Stimulated activated CD8-positive, alpha-beta memory T cell treated with anti-CD3 and anti-CD28 coated beads, Interleukin-15, amount 100 ng/mL, for 48 hours (primary cell): ENCODE measurements at places on chromosomes 6 and 20.

- DNase-seq: no peak
These were observed 1162.8 kb upstream of the CITED2 start for GRCh38 chr6:140537211-140537610.

GRCh38 chr6:53961679-53962370, 149.4 kb upstream of the MLIP start:
- no peak for DNase-seq

DNA sequence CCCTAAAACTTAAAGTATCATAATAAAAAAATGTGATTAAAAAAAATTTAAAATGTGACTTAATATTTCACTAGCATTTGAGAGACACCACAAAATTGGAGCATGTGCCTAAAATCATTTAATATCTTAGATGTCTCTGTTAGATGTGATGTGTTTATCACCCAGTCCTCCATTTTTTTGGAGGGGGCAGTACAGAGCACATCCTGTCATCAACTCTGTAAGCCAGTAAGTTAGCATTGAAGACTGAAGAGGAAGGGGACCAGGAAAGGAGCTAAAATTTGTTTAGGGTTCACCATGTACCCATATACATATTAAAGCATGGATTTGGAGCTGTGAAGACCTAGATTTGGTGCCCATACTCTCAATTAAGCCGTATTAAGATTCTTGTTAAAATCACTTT, 30.7 kb upstream of the ADIG start:
- no peak for DNase-seq

DNA sequence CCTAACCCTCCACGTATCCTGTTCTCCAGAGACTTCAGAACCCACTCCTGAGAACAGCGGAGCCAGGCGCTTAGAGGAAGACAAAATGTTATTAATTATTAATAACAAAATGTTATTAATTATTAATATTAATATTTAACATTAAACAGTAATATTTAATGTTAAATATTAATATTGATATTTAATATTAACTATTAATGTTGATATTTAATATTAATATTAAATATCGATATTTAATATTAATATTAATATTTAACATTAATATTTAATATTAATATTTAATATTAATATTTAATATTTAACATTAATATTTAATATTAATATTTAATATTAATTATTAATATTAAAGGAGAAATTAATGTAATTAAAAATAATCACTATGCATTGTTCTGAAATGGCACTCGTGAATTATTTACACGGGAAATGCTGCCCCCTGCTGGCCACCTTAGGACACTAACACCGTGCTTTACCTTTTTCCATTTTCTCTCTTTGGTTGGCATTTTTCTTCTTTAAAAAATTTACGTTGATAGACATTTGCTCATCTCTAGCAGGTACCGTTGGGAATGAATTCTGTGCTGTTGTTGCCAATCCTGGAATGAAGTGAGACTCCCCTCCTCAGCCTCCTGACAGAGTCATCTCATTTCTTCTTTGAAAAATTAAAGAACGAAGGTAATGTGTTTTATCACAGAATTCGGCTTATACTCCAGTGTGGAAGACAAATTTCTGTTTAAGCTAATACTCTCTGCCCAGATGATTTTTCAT, 7.5 kb upstream of the GGTLC1 start:
- DNase-seq: peak; percentile 10

DNA sequence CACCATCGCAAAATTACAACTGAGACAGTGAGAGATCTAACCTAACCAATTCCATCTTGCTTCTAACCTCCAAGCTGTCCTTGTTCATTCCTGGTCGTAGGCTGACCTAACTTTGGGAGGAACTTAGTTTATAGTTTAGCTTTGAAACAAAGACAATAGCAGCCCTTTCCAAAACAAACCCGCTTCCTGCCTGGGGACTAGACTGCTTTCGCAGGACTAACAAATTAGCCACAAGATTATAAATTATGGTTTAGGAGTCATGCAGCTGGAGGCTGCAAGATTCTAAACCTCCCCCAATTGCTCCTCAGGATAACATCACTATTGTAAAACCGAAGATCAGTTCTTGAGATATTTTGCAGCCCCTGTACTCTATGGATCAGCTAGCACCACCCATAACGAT, 63.2 kb downstream of the TRIM27 start:
- DNase-seq: no peak

GRCh38 chr6:22322103-22323030, 25.5 kb upstream of the PRL start:
- DNase-seq: no peak

DNA sequence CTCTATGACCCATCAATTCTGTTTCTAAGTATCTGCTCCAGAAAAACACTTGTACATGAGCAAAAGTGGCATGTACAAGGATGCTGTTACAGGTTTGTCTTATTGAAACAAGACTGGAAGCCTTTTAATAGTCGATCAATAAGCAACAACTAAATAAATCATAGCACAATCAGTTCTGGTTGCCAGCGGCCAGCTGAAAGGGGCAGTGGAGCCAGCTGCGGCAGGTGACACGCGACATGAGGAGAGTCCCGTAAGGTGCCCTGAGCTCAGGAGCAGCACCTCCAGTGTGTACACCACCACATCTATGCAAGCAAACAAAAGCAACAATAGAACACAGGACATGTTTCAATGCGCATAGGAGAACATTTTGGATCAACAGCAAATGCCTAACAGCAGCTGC, 20.7 kb upstream of the NNAT start:
- DNase-seq: no peak

GRCh38 chr6:156914181-156914580, 137.0 kb downstream of the ARID1B start:
- DNase-seq: no peak

- DNase-seq: no peak
These were observed 10.1 kb downstream of the ALDH5A1 start for GRCh38 chr6:24504649-24505586.

DNA sequence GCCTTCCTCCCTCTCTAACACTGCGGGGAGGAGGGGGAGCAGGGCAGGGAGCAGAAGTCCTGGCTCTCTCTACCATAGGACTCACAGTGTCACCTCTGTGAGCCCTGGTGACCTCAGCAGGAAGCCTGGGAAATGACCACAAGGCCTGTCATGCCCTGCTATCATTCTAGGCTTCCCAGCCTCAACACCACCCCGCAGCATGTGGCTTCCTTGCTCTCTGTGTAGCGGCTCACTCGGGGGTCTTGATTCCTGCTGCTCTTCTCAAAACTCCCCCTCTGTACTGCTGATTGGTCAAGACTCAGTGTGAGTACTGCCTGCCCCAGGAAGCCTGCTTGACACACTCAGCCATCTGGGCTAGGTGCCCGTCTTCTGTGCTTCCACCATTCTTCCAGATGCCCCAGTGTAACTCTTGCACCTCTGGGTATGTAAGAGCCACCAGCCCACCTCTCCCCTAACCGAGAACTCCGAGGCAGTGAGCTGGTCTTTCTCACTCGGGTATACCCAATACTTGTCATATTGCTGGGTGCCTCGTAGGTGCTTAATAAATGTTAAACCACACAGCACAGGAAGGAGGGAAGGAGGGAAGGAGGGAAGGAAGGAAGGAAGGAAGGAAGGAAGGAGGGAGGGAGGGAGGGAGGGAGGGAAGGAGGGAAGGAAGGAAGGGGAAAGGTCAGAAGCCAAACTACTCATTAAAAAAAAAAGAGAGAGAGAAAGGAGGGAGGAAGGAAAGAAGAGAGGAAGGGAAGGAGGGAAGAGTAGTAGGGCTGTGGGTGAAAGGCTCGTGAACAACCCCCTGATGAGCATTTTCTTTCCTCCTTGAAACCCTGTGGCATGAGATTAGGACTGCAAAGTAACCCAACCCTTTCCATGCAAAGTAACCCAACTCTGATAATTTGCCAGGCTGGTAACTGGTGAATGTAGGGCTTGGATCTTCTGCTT, 5.0 kb downstream of the MDFI start:
- DNase-seq: no peak

GRCh38 chr6:121210943-121211342, 123.3 kb downstream of the TBC1D32 start:
- DNase-seq: no peak

DNA sequence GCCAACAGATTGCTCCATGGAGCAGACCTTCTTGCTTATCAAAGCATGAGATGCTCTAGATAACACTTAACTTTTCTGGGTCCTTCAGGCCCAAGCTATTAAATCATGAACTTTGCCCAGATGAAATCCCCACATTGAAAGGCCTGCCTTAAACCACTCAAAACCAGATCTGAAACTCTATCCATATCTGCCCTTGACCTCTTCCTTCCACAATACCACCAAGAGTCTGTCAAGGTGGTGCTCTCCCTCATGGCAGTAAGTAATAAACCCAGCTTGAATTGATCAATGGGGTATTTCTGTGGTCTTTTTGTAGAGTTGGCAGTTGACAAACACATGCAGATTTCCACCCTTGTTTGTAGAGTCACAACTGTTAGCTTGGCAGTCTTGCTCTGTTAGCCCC, 135.5 kb downstream of the ISM1 start:
- no peak for DNase-seq

- DNase-seq: no peak
These were observed 50.9 kb upstream of the CCDC28A start for GRCh38 chr6:138722425-138723371.

DNA sequence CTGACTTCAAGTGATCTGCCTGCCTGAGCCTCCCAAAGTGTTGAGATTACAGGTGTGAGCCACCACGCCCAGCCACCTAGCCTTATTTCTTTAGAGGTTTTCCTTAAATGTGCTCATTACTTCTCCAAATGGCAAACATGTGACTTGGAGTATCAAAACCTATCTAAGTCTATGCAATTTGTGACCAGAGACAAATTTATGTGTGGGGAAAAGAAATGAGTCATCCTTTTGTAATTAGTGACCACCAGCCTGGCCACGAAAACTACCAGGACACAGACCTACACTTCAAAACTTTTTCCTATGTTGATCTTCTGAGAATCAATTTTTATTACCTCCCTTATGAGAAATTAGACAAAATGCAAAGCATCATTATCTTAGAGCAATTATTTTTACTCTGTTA, 64.6 kb upstream of the OGFRL1 start:
- DNase-seq: no peak

DNA sequence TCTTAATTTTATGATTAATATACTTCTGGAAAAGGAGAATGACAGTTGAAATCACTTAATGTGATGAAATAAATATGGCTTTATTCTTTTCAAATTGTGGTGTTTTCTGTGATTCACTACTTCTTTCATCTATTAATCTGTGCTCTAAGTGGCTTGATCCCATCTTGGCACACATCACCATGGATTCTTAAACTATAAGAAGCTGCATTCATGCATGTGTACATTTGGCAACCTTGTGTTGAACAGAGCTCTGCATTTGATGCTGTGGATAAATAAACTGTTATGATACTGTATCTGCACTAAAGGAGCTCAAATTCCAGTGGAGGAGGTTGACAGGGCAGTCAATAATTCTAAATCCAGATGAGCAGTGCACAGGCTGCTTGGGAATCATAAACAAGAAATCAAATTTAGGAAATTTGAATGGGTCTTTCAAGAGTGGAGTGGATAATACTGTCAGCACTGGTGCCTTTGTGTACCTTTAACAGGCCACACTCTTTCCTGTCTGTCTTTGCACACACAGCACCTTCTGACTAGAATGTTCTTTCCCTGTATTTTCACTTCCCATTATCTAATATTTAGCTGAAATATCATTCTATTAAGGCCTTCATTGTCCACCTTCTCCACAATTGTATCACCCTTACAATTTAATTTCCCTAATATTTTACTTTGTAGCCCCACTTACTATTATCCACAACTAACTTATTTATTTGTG, 252.9 kb downstream of the GRM1 start:
- no peak for DNase-seq

GRCh38 chr20:37259031-37259430, 2.6 kb downstream of the GHRH start:
- DNase-seq: no peak

- no peak for DNase-seq
These were observed 32.9 kb downstream of the COX4I2 start for GRCh38 chr20:31670371-31671228.

- no peak for DNase-seq
These were observed 84.2 kb downstream of the EPB41L2 start for GRCh38 chr6:130978660-130979396.

GRCh38 chr20:32457479-32457986, 99.4 kb downstream of the ASXL1 start:
- no peak for DNase-seq

DNA sequence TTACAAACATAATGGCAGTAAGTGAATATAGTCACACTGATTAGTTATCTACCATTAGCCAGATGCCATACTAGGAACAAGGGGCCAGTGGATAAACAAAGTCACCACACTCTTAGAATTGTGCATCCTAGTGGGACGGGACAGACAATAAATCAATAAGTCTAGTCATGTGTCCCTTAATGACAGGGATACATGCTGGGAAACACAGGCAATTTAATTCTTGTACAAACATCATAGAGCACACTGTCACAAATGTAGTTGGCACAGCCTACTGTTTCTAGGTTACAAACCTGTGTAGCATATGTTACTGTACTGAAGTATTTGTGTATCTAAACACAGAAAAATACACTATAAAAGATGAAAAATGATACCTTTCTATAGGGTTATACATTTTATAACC, 123.0 kb upstream of the FAM184A start:
- no peak for DNase-seq

GRCh38 chr6:19434065-19434464, 403.1 kb upstream of the ID4 start:
- DNase-seq: no peak

GRCh38 chr6:47309291-47310130, at the start of gene TNFRSF21:
Gene TNFRSF21, minus strand, starts transcription at chr6:47309905. Its CDS starts 394 bp downstream, at chr6:47309511.
- DNase-seq: peak; percentile 73

GRCh38 chr6:157233156-157233555, 90.2 kb downstream of the TMEM242 start:
- no peak for DNase-seq

DNA sequence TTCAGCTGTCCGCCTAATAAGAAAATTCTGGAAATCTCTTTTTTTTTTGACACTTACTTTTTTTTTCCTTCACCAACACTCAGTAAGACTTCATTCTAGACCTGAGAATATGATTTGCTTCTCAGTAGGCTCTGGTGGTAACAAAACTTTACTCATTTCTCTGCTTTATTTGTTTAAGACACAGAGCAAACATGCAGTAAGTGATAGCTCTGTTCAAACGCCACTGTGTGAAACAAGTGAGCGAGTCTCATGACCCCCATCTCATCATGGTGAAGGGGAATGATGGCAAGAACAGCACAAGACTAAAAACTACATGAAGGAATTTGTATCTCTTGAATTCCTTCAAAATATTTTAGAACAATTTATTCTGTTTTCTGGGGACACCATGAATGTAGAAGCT, 541.6 kb upstream of the POU3F2 start:
- no peak for DNase-seq

DNA sequence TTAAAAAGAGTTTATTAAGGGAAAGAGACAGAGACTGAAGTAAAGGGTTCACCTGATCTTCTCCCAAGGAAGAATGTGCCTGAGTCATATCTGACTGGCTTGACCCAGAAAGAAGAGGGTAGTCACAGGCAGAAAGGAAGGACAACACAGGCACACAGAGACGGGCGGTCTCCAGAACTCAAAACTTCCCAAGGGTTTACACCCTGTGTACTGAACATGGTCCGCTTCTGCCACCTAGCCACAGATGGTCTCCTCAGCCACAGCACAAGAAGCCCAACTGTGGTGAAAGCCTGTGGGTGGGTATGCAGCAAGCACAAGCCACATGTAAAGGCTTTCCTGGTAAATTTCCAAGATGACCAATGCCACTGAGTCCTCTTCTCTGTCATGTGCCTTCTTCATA, 17.2 kb downstream of the UNC5CL start:
- no peak for DNase-seq

GRCh38 chr20:33828967-33829560, 17.9 kb downstream of the CHMP4B start:
- no peak for DNase-seq

- no peak for DNase-seq
These were observed 134.4 kb downstream of the ARHGAP18 start for GRCh38 chr6:129575378-129576118.
